ENCODE measurements at places on chromosomes 3 and 15. TPM values are rescaled to one million over a fixed set of nuclear protein-coding genes. Genes with fewer than 3 reads are reported as not detected.
A peak's percentile ranks its signal among the peaks of the same experiment; 100 is the strongest.

TGM4 gene
- not detected for total RNA-seq

GRCh38 chr3:12179441-12179840, 20.7 kb upstream of the TIMP4 start:
- H3K36me3 ChIP-seq: no peaks in the 10 kb centered on the region
- peaks cover 11% of the 10 kb centered on the region for H3K4me1 ChIP-seq
- DNase-seq: no peak
- no peak overlapping the region for H3K4me3 ChIP-seq

DNA sequence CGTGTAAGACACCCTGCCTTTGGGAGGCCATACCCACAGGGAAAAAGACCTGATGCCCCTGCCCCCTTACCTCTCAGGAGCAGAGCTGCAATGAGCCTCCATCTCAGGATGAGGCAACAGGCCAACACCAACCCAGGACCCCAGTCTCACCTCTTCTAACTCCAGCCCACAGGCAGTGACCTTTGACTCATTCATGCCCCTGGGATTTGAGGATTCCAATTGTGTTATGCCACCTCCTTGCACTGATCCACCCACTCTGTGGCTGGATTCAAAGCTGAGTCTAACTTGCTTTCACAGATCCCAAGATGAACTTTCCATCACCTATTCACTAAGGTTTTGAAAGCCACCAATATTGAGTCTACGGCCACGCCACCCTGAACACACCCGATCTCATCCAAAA, 64.7 kb downstream of the MINAR1 start:
- H3K4me3 ChIP-seq: no peak overlapping the region
- H3K36me3 ChIP-seq: no peaks in the 10 kb centered on the region
- no peak overlapping the region for H3K27ac ChIP-seq
- no peaks in the 10 kb centered on the region for H3K4me1 ChIP-seq
- DNase-seq: no peak

CYP1A2 gene
- total RNA-seq: not detected

CFAP20DC gene
- total RNA-seq: 1.6 TPM

DNA sequence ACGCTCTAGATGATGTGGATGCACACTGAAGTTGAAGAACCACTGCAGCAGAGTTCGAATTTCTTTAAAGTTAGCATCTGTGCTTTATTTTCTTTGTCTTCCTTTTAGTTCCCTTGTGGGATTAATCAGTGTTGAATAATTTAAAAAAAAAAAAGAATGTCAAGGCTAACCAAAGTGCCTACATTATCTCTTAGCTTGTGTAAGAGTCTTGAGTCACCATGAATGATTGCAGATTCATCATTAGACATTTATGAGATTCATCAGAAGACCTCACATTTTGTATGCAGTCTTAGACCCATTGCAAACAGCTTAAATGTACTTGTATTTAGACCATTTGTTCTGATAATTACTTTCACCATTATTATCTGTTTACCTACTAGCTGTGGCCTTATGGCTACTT, 182.2 kb downstream of the FNDC3B start:
- DNase-seq: no peak
- H3K27ac ChIP-seq: no peak overlapping the region
- no peak overlapping the region for H3K4me3 ChIP-seq
- H3K36me3 ChIP-seq: no peaks in the 10 kb centered on the region
- H3K4me1 ChIP-seq: no peaks in the 10 kb centered on the region

DNA sequence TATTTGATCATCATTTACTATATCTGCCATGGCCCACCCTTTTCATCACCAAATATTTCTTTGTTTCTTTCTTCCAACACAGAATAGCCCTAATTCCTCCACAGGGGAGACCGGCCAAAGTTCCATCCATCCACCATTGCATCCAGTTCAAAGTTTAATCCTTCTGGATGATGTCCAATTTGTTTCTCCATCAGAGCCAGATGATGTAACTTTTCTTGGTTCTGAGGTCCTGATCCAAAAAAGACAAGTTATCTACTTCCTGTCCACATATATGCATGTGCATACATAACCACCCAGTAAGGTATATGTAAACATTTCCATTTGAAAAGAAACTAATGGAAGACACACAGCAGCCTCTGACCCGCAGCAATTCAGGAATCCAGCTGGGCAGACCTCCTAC, 237.3 kb downstream of the SHOX2 start:
- DNase-seq: no peak
- no peaks in the 10 kb centered on the region for H3K36me3 ChIP-seq
- no peak overlapping the region for H3K27ac ChIP-seq
- H3K4me1 ChIP-seq: no peaks in the 10 kb centered on the region
- no peaks in the 10 kb centered on the region for H3K27me3 ChIP-seq

GRCh38 chr3:52524258-52524751, 9.4 kb downstream of the NT5DC2 start:
- DNase-seq: no peak
- H3K4me1 ChIP-seq: no peaks in the 10 kb centered on the region
- peaks cover 18% of the 10 kb centered on the region for H3K36me3 ChIP-seq
- no peak overlapping the region for H3K4me3 ChIP-seq

TTC23 gene
- total RNA-seq: 0.82 TPM

DUOXA2 gene
- not detected for total RNA-seq

KNG1 gene
- total RNA-seq: not detected

IVD gene
- total RNA-seq: 79.9 TPM

CCDC9B gene
- 0.84 TPM for total RNA-seq

- H3K27ac ChIP-seq: no peak overlapping the region
- H3K4me1 ChIP-seq: peaks cover 4% of the 10 kb centered on the region
- peaks cover 3% of the 10 kb centered on the region for H3K36me3 ChIP-seq
- DNase-seq: no peak
Measured at GRCh38 chr3:38475716-38476115, 20.4 kb upstream of the EXOG start.

- H3K27ac ChIP-seq: peak overlapping the region; percentile 61
- H3K4me1 ChIP-seq: peaks cover 86% of the 10 kb centered on the region
- no peaks in the 10 kb centered on the region for H3K27me3 ChIP-seq
- DNase-seq: peak; percentile 73
- H3K4me3 ChIP-seq: peak overlapping the region; percentile 12
- H3K36me3 ChIP-seq: peaks cover 57% of the 10 kb centered on the region
Measured at GRCh38 chr15:63203451-63204090, 14.2 kb downstream of the RAB8B start.

- H3K27ac ChIP-seq: no peak overlapping the region
- H3K36me3 ChIP-seq: no peaks in the 10 kb centered on the region
- no peak overlapping the region for H3K4me3 ChIP-seq
- H3K27me3 ChIP-seq: no peaks in the 10 kb centered on the region
- no peak for DNase-seq
Measured at GRCh38 chr15:96732704-96733103, 402.2 kb downstream of the NR2F2 start.

CCR5 gene
- 38.8 TPM for total RNA-seq

OR5K2 gene
- not detected for total RNA-seq

- no peak overlapping the region for H3K27ac ChIP-seq
- no peak overlapping the region for H3K4me3 ChIP-seq
- DNase-seq: no peak
- H3K36me3 ChIP-seq: no peaks in the 10 kb centered on the region
- H3K27me3 ChIP-seq: peaks cover 3% of the 10 kb centered on the region
Measured at GRCh38 chr15:58264053-58264971, 126.1 kb downstream of the AQP9 start.

DNA sequence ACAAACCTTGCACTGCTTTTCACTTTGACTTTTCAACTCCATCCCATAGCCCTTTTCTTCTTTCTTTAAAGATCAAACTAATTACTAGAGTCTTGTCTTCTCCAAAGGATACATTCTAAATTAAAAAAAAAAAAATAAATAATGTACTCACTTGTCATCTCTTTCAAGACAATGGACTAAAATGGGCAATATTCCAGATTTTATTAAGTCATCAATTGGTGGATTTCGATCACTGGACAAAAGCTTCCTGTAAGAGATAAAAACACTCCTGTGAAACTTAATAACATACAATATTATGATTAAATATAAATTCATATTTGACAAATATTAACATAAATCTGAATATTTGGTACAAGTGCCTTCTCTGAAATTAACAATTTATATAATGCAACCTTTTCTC, 34.1 kb downstream of the KPNA4 start:
- no peak overlapping the region for H3K27ac ChIP-seq
- H3K27me3 ChIP-seq: no peaks in the 10 kb centered on the region
- peaks cover 38% of the 10 kb centered on the region for H3K36me3 ChIP-seq
- no peak overlapping the region for H3K4me3 ChIP-seq

GOLGA8T gene
- total RNA-seq: 1.3 TPM

DNA sequence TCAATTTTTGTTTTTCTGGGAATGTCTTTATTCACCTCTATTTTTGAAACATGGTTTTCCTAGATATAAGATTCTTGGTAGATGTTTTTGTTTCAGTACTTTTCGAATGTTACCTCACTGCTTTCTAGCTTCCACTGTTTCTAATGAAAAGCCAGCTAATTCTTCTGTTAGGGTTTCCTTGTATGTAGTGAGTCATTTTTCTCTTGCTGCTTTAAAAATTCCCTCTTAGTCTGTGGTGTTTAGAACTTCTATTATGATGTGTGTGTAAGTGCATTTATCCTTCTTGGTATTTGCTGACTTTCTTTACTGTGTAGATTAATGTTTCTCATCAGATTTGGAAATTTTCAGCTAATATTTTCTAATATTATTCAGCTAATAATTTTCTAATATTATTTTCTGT, 151.1 kb upstream of the OSTN start:
- H3K27ac ChIP-seq: no peak overlapping the region
- no peaks in the 10 kb centered on the region for H3K4me1 ChIP-seq
- H3K4me3 ChIP-seq: no peak overlapping the region
- DNase-seq: no peak
- no peaks in the 10 kb centered on the region for H3K27me3 ChIP-seq

IGSF11 gene
- total RNA-seq: 2.0 TPM

KCNAB1 gene
- 0.08 TPM for total RNA-seq

- H3K4me3 ChIP-seq: no peak overlapping the region
- H3K36me3 ChIP-seq: no peaks in the 10 kb centered on the region
- DNase-seq: no peak
- H3K27me3 ChIP-seq: peaks cover 12% of the 10 kb centered on the region
- H3K27ac ChIP-seq: no peak overlapping the region
Measured at GRCh38 chr3:139312959-139313358, 30.9 kb upstream of the MRPS22 start.

- no peak overlapping the region for H3K27ac ChIP-seq
- peaks cover 25% of the 10 kb centered on the region for H3K4me1 ChIP-seq
- DNase-seq: no peak
- H3K36me3 ChIP-seq: no peaks in the 10 kb centered on the region
Measured at GRCh38 chr3:49173116-49173791, 1.9 kb downstream of the KLHDC8B start.

GRCh38 chr15:37102305-37103162, 2.2 kb upstream of the MEIS2 start:
- peak overlapping the region; percentile 43 for H3K4me3 ChIP-seq
- no peak overlapping the region for H3K27ac ChIP-seq
- H3K36me3 ChIP-seq: peaks cover 14% of the 10 kb centered on the region
- H3K27me3 ChIP-seq: peaks cover 77% of the 10 kb centered on the region
- peaks cover 33% of the 10 kb centered on the region for H3K4me1 ChIP-seq
- no peak for DNase-seq

DNA sequence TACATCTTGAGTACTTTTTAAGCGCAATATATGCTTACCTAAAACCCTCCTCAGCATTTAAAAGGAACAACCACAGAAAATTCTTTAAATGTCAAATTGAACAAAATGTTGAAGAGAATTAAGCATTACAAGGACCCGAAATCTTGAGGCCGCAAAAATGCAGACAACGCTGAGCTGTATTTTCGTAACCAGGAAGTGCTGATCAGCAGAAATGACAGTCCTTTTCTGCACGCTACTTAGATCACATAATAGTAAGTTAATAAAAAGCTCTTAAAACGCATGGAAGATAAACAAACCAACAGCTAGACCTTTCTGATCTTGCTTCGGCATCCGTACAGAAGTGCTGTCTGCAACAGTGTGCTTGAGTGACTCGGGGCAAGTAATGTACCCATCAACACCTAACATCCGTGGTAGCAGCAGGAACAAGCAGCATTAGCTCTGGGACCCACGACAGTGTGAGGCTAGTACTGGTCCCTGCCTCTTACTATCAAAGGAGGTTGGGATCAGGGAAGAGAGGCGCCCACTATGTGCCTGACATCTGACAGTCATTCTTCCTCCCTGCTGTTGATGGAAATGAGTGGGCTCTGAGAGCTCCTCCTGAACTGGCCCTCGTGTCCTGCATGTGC, 1.8 kb upstream of the SSUH2 start:
- H3K36me3 ChIP-seq: no peaks in the 10 kb centered on the region
- H3K27me3 ChIP-seq: peaks cover 7% of the 10 kb centered on the region
- no peaks in the 10 kb centered on the region for H3K4me1 ChIP-seq
- H3K4me3 ChIP-seq: no peak overlapping the region
- DNase-seq: no peak

- H3K36me3 ChIP-seq: no peaks in the 10 kb centered on the region
- no peak overlapping the region for H3K27ac ChIP-seq
- H3K27me3 ChIP-seq: peaks cover 8% of the 10 kb centered on the region
- H3K4me3 ChIP-seq: no peak overlapping the region
Measured at GRCh38 chr3:99709686-99710085, 71.3 kb downstream of the COL8A1 start.

KCNMB3 gene
- 1.2 TPM for total RNA-seq

UBXN7 gene
- total RNA-seq: 43.5 TPM

DNA sequence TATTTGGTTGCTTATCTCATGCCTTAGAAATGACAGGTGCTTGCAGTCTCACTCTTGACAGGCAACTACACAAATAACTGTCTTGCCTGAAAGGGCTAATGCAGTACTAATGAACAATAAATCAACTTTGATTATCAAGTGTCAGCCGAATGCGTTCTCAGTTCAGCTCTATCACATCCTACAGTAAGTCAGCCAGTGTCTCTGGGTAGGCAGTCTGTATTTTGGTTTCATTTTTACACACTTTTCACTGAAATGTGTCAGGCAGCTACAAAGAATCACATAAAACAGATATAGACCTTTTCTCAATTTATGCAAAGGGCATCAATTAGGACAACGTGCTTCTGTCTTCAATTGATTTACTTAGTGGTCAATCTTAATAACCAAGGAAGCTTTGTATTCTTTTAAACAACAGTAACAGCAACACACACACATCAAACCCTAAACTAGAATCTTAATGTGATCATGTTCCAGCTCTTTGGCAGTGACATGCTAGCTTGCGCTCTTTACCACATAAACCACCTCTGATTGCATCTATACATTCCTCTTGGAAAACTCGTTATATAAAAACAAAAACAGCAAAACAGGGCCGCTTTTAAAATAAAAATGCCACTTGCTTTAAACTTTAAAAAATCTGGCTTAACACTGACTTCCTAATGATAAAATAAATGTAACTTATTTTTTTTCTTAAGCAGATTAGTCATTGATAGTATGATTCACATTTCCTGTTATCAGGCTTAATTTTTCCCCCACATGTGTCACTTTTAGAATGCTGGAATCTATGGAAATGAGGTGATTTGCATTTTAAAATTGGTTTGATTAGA, 520.4 kb downstream of the FOXP1 start:
- H3K4me3 ChIP-seq: no peak overlapping the region
- peak; percentile 53 for DNase-seq
- peaks cover 9% of the 10 kb centered on the region for H3K36me3 ChIP-seq
- no peaks in the 10 kb centered on the region for H3K27me3 ChIP-seq
- H3K4me1 ChIP-seq: peaks cover 64% of the 10 kb centered on the region

- DNase-seq: no peak
- H3K36me3 ChIP-seq: no peaks in the 10 kb centered on the region
- H3K4me3 ChIP-seq: no peak overlapping the region
- no peak overlapping the region for H3K27ac ChIP-seq
- no peaks in the 10 kb centered on the region for H3K4me1 ChIP-seq
- no peaks in the 10 kb centered on the region for H3K27me3 ChIP-seq
Measured at GRCh38 chr3:73694983-73695757, 70.4 kb upstream of the PDZRN3 start.

GRCh38 chr3:151404316-151404715, 19.8 kb upstream of the P2RY12 start:
- DNase-seq: no peak
- no peaks in the 10 kb centered on the region for H3K4me1 ChIP-seq
- H3K27me3 ChIP-seq: peaks cover 7% of the 10 kb centered on the region
- no peak overlapping the region for H3K27ac ChIP-seq
- H3K4me3 ChIP-seq: no peak overlapping the region

Data from activated CD8-positive, alpha-beta T cell treated with anti-CD3 and anti-CD28 coated beads, Interleukin-2, amount 10 ng/mL, durations not matched to agents 7 days and 5 days (primary cell).